Tibial nerve (tissue), 4 donors: ENCODE measurements at places on chromosomes 7 and 10.

DNA sequence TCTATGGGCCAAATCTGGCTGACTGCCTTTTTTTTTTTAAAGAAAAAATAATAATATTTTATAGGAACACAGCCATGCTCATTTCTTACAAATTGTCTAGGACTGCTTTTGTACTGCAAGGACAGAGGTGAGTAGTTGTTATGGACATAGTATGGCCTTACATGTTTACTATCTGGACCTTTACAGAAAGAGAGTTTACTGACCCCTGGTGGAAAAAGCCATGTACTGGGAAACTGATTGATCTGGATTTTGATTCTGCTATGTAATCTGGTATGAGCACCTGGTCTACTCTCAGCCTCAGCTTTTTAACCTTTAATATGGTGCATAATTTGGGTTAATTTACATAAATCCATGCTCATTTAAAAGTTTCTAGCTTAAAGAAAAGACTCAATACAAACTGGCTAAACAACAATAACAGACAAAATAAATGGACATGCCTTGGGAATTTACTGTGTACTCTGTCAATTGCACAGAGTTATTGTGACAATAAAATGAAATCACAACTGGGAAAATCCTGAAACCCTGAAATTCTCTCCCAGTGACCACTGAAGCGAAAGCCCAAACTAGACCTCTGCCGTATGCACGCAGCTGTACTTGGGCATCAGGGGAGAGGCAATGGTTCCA, 260.7 kb downstream of the BMPER start:
- DNase-seq: no peak

GRCh38 chr7:42617071-42617765, 294.7 kb downstream of the C7orf25 start:
- no peak for DNase-seq

DNA sequence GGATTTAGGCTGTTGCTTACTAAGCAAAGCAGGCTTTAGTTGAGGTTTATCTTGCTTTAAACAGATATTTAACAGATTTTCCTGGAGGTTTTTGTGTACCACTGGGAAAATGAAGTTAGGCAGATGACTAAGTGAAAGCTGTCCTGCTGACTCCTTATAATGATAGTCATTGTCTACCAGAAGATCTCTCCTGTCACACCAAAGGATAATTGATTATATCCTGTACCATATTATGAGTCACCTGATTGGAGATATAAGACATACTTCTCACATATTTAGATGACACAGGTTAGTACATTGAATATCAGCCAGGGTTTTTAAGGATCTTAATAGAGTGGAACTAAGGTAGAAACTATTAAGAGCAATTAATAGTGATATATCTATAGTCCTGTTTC, 68.4 kb downstream of the PTEN start:
- no peak for DNase-seq

- no peak for DNase-seq
These were observed 58.3 kb downstream of the PIP4K2A start for GRCh38 chr10:22656036-22656435.

DNA sequence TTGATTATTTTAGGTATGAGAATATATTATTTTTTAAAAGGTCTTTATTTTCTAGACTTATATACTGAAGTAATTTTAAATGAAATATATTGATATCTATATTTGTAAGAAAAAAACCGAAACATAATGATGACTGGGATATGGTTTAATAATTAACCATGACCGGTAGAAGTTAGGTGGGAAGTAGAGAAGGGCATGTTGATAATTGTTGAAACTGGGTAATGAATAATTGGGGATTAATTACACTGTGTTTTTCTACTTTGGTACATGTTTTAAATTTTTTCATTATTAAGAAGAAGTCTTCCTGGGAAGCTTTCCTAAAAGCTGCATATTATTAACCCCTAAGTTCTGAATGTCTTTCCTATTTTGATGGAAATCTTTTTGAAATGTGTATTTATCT, 16.3 kb downstream of the TSPAN12 start:
- no peak for DNase-seq

DNA sequence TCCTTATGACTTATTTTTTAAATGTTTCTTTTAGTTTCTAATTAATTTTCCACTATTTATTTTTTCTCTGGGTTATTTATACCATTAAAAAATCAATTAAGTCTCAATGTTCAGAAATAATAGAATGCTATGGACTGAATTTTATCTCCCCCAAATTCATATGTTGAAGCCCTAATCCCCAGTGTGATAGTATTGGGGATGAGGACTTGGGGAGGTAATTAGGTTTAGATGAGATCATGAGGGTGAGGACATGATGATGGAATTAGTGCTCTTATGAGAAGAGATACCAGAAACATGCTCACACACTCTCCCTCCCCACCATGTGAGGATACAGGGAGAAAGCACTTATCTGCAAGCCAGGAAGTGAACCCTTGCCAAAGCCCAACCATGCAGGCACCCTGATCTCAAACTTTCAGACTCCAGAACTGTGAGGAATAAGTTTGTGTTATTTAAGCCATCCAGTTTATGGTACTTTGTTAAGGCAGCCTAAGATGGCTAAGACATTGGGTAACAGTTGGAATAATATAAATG, 202.6 kb downstream of the MDFIC start:
- DNase-seq: no peak

- DNase-seq: no peak
These were observed 48.5 kb upstream of the CFAP46 start for GRCh38 chr10:132990684-132991545.

GRCh38 chr10:94443047-94443446, 40.7 kb downstream of the TBC1D12 start:
- no peak for DNase-seq

GRCh38 chr10:11879387-11880094, 56.4 kb downstream of the PROSER2 start:
- DNase-seq: no peak

DNA sequence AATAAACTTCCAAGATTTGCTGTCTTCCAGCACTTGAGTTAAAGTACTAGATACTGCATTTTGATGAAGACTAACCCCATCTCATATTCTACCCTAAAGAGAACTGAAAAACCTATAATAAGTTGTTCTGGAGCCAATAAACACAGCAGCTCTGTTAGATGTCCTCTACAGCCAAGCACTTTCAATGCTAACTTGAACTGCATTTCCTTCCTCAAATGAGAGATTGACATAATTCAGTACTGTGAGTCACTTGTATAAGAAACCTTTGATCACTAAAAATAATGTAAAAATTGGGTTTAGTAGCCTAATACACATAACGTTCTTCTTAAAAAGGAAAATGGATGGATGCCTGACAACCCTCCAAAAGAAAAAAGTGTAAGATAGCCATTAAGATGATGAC, 81.3 kb downstream of the ITGB8 start:
- DNase-seq: no peak
